GM10248 (cell line): ENCODE measurements at places on chromosomes 4 and X.

GRCh38 chrX:83469551-83469950 lies 38.5 kb upstream of the POU3F4 start:
- peak; percentile 21 for DNase-seq

DNA sequence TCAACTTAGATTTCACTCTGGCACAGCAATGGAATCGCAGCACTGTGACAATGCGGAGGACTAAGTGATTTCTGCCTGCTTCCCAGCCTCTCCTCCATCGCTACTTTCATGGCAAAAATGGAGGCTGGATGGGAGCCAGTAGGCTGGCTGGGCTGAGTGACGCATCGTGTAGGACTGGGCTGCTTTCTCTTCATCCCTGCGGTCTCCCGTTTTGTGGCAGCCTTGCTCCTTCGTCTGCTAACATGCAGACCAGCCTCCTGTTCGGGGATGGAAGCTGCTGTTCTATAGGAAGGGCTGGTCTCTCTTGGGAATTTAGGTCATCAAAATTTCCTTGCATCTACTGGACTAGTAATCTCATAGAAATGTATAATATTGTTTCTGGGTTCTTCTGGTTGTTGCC lies 15.8 kb upstream of the RGS12 start:
- no peak for DNase-seq

- no peak for DNase-seq
These were observed 13.6 kb downstream of the FTHL17 start for GRCh38 chrX:31058284-31058683.

GRCh38 chrX:66012094-66012534 lies 27.8 kb downstream of the VSIG4 start:
- no peak for DNase-seq

- DNase-seq, result no peak
These were observed at the start of gene ASB5 for GRCh38 chr4:176268963-176269362. Gene ASB5 (minus strand): TSS chr4:176269222. CDS start chr4:176269108, 114 bp downstream.

DNA sequence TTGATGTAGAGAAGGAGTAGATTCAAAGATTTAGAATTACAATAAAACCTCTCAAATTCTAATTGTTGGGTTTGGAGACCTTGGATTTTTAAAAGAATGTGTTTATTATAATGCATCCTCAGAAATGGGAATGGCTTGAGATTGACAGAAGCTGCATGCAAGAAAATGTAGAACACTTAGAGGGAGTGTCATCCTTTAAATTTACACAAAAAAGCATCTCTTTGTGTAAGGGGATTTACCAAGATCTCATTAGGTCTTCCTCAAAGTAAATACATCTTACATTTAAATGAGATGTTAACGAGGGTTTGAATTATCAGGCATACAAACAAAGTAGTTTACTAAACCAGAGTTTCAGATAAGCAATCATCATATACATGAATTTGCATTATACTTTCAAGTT lies 615.0 kb downstream of the FAM133A start:
- DNase-seq, result no peak

- DNase-seq, result no peak
These were observed 1972.6 kb downstream of the ARAP2 start for GRCh38 chr4:34271479-34272355.

DNA sequence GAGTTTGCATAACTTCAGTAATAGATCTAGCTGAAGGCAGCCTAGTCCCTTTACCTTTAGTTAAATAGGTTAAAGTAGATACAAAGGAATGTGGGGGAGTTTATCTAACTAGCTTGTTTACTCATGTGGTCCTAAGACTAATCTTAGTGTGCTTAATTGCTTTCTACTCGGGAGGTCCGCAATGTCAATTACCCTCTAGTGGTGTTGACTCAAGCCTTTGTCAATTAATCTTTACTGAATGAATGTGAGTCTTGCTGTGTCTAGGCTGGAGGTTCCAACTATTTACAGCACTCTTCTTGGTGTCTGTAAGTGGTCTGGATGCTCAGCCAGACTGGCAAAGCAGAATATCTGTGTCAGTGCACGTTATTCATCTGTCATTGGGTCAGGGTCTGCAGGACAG lies 17.9 kb upstream of the YTHDC1 start:
- DNase-seq, result no peak

GRCh38 chr4:39304651-39305050 lies 61.5 kb downstream of the RFC1 start:
- DNase-seq, result no peak

GRCh38 chrX:110851780-110852179 lies 56.2 kb upstream of the CHRDL1 start:
- DNase-seq, result no peak

GRCh38 chrX:40485102-40485826 lies 95.5 kb upstream of the ATP6AP2 start:
- DNase-seq, result no peak

DNA sequence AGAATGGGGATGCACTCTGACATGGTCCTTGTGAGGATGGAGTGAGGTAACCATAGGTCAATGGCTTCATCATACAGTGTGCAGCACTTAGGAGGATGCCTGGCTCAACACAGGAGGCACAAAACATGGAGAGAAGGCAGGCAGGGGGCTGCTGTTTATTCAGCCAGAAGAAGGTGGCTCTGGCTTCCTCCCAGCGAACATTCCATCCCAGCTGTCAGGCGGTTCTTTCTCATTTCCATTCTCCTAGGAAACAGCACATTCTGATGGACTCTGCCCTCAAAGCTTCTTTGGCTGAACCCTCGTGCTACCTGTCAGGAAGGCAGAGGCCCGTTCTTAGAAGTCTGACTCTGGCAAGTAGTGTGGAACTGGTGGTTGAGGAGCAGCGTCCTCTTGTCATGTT lies 18.6 kb downstream of the STK32B start:
- no peak for DNase-seq

DNA sequence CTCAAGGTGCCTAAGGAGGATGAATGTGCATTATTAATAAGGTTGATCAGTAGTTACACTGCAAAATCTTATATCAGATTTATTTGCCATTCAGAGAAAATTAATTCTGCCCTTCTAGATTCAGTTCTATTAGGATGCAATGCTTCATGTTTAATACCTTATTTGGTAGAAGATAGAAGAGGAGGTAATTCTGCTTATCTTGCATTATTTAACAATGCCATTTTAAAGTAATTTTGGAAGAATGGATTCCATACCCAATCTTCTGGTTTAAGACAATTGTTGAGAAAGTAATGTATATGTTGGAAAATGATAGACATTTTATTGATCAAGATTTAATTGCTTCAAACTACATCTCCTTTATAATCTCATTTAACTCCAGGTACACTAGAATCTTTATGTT lies 360.9 kb downstream of the ADGRL3 start:
- no peak for DNase-seq

- no peak for DNase-seq
These were observed 977.8 kb upstream of the TENM3 start for GRCh38 chr4:181265370-181265769.

DNA sequence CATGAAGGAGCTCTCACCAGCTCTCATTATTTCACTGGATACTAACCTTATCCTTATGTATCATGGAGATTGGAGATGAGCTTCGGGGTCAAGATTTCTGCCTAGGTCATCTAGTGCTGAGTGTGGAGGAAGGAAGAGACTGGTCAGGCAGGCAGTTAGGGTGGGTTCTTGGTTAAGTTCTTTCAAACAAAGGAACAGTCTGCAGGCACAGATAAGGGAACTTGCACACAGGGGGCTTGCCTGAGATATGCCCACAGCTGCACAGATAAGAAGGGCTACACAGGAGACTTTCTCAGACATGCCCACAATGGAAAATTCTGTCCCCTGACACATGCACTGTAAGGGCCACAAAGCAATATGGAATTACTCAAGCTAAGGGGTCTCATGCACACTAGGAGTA lies 904.1 kb downstream of the NLGN4X start:
- DNase-seq, result no peak

DNA sequence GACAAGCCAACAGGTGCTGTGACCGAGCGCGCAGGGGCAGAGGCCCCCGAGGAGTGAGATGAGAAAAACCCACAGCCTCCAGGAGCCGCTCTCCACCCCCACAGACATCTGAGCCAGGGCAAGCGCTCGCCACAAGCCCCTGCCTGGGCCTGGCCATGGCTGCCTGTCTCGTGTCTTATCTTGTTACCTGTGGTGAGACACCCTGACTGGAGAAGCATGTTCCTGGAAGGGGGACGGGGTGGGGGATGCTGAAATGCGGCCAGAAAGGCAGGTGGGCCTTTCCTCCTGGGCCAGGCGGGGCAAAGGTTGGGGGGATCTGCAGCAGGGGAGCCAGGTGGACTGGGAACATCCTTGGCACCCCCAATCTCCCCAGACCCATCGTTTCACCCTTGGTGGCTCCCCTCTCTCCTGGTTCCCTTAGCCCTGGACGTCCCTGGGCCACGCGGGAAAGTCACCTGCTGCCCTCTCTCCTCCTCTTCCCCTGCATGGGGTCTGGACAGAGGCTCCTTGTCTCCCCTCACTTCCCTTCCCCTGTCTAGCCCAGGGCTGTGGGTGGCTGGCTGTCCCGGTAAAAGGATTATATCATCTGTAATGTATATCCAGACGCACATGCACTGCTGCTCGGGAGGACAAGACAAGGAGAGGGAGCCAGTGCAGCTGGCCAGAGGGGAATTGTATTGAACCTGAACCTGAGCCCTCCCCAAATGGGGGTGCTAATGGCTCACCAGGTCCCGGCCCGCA lies 8.4 kb upstream of the DUSP9 start:
- peak; percentile 8 for DNase-seq

DNA sequence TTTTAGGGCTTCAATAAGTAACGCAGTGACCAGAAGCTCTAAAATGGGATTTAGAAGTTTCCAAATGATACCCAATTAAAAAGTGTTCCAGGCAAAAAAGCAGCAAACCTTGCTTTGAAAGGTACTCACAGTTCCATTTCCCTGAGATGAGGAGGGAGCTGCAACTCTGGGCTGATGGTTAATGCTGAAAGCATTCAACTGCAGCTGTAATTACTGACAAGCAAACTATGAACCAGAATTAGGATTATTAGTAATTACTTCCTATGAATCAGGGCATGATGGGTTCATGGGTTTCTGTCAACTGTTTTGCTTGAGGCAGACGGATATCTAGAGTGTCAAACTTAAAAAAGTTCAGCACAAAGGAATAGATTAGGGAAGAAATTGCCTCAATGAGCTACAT lies 357.4 kb downstream of the STIM2 start:
- DNase-seq, result no peak

- DNase-seq, result no peak
These were observed 69.9 kb upstream of the ELOVL6 start for GRCh38 chr4:110268352-110268751.

DNA sequence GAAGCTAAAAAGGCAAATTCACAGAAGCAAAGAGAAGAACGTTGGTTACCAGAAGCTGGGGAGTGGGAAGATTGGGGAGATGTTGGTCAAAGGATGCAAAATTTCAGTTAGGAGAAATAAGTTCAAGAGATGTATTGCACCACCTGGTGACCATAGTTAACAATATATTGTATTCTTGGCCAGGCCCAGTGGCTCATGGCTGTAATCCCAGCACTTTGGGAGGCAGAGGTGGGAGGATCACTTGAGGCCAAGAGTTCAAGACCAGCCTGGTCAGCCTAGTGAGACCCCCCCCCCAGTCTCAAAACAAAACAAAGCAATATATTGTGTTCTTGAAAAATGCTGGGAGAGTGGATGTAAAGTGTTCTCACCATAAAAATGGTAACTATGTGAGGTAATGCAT lies 67.9 kb downstream of the TAB3 start:
- no peak for DNase-seq

- DNase-seq, result no peak
These were observed 2.0 kb downstream of the DHX15 start for GRCh38 chr4:24582235-24582832.
